ENCODE measurements at places on chromosomes 7 and 10.

DNA sequence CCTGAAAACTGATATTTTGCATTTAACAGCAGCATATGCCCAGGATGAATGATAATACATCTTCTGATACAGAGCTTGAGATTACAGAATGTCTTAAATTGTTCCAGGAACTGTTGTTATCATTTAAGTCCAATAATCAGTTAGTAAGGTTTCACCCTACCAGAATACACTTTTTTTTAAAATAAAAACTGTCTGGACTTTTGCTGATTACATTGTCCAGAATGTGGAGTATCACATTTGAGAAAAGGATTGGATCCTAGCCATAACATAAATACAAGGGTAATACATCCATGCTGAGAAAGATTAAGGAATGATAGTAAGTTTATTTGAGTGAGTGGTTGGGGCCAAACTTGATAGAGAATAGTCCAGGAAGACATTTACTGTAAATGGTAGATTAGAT is 71.0 kb downstream of the SEPTIN7 start:
- no peak for DNase-seq

- no peak for DNase-seq
These were observed 121.6 kb downstream of the ALOX5 start for GRCh38 chr10:45495438-45496152.

GRCh38 chr10:70960783-70961570 is 72.6 kb upstream of the PCBD1 start:
- no peak for DNase-seq

DNA sequence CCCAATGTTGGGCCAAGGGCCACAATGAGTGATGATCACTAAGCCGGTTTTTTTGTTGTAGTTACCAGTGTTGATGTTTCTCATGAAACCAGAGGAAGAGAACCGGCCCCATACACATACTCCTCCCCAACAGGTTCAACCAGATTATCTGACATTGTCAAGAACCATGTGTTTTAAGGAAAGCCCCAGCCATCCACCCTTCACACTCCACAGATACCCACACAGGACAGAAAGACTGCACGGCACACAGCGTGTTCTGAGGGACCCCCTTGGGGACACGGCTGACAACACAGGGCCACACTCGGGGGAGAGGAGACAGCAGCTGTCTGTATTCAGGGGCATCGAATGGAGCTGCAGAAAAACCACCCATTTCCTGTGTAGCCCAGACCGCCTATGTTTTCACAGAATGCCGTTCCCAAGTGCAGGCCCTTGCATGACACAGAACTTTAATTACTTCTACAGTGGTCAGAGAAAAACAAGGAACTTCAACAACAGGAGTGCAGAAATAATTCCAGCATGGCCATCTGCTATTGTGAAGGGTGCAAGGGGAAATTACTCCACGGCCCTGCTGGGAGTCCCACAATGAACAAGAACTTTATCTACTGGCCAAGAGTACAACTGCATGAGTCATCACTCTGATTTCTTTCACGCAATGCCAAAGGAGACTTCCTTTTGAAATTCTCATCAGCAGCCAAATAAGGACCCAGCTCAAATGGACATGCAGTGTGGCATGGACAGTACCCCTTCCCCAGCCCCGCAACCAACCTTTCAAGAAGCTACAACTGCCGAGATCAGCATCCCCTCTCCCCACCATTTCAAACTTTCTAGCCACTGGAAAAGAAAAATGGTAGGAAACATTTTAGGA is 2.3 kb downstream of the KLF6 start:
- DNase-seq = peak; percentile 89

DNA sequence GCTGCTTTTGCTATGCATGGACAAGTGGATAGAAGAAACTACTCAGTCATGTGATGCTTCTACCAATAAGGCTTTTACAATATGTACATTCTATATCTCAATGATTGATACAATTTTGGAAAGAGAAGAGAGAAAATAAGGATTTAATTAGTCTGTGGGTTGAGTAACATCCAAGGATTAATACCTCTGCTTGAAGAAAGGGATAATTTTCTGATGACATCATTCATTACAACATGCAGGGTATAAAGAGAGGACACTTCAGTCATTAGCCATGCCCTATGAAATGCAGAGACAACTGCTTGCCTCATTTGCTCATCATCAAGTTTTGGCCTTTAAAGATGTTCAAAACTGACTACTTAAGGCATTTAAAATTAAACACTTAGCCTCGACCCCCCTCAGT is 237.3 kb downstream of the AHR start:
- DNase-seq = no peak

DNA sequence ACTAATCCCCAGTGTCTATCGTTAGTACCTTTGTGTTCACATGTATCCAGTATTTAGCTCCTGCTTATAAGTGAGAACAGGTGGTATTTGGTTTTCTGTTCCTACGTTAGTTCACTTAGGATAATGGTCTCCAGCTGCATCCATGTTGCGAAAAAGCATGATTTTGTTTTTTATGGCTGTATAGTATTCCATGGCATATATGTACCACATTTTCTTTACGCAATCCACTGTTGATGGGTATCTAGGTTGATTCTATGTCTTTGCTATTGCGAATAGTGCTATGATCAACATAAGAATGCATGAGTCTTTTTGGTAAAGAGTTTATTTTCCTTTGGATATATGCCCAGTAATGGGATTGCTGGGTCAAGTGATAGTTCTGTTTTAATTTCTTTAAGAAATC is 59.1 kb downstream of the CH25H start:
- no peak for DNase-seq
